Heart left ventricle (tissue), 16 donors: ENCODE measurements at places on chromosomes 2 and 18. TPM values are rescaled to one million over a fixed set of nuclear protein-coding genes. Genes with fewer than 3 reads are reported as not detected.
A peak's percentile ranks its signal among the peaks of the same experiment; 100 is the strongest.

GRCh38 chr2:43027097-43027873 is 199.1 kb downstream of the ZFP36L2 start:
- no peak for DNase-seq

DNA sequence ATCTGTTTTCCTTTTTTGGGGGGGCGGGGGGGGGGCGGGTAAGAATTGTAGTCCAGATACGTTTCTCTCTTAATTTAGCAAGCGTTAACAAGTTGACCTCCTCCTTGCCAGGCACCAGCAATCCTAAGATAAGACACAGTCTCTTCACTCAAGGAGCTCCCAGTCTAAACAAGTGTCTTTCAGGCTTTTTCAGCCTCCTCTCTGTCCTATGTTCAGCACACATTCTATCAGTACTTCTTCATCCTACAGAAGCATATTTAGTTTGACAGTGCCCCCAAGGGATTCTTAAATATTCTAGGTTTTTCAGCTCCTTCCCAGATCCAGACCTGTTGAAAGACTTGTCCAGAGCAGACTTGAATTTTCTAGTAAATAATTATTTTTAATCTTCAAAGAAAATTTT is 2.7 kb downstream of the PPP1CB start:
- no peak for DNase-seq

Gene CYS1
- total RNA-seq = 2.0 TPM

DNA sequence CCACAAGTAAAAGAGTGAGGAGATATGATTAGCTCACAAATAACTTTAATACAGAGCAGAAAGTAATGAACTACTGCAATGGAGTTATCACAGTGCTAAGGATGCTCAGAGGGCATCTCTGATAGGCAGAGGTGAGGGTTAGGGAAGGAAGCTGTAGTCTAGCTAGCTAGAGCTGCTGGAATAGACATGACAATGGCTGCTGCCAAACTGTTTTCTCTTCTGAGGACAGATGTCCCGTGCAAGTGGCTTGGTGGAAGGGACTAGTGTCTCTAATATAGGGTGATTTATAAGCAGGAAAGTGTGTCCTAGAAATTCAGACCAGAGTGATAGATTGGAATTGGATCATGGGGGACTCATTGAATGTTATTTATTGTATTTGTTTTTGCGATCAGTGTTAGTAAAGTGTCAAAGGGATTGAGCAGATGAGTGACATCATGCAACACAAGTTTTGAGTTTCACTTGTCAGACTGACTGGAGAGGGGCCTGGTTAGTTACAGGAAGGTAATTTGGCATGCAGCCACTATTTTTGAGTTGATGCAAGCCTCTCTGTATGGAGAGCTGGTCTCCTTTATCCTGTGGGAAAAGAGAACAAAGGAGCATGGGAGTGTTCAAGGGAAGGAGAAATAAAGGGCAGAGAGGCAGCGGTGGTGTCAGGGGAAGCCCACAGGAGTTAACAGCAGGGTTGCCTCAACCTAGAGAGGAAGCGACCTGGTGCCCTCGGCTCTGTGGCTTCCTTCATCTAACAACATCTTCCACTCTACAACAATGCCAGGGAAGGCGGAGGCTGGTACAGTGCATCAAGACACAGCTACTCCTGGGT is 1.9 kb downstream of the CTLA4 start:
- DNase-seq = no peak

Gene GPR45
- total RNA-seq = not detected

GRCh38 chr2:180231015-180231414 is 223.9 kb upstream of the CWC22 start:
- no peak for DNase-seq

Gene OSR1
- 2.2 TPM for total RNA-seq

Gene ADNP2
- 8.8 TPM for total RNA-seq

- DNase-seq = no peak
These were observed 454.7 kb downstream of the CBLN2 start for GRCh38 chr18:72089432-72089831.

DNA sequence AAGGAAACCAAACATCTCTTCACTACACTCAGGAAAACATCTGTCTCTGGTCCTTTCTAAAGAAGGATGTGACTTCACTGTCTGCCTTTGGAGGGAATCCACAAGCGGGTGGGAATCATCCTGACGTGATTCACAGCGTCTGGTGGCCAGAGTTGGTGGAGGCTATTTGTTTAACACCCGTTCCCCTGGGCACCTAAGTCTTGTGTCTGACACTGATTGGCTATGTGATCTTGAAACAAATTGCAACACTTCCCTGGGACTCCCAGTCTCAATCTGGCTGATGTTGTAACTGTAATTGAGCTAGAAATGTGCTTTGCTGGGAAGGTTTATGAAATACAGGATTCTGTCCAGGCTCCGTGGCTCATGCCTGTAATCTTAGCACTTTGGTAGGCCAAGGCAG is 28.8 kb upstream of the SIX3 start:
- DNase-seq = no peak

Gene ASAP2
- 16.5 TPM for total RNA-seq

GRCh38 chr2:219998107-219998506 is 370.7 kb downstream of the SLC4A3 start:
- DNase-seq = no peak

DNA sequence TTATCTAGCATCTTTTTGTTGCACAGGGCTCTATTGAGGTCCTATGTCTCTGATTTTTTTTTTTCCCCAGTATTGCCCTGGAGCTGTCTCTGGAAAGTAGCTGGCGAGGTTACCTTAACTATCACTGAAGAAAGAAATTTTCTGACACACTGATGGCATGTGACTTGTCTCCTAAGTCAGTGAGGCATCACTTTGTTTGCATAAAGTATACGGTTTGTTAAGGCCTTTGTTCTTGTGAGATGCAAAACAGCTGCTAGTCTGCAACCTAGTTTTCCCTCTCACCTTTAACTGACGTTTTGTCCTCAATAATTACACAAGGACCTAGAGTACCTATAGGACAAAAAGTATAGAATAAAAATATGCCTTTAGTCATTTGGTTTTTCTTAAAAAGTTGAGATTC is 41.8 kb downstream of the UBXN4 start:
- no peak for DNase-seq

Gene LRRC30
- total RNA-seq = not detected

DNA sequence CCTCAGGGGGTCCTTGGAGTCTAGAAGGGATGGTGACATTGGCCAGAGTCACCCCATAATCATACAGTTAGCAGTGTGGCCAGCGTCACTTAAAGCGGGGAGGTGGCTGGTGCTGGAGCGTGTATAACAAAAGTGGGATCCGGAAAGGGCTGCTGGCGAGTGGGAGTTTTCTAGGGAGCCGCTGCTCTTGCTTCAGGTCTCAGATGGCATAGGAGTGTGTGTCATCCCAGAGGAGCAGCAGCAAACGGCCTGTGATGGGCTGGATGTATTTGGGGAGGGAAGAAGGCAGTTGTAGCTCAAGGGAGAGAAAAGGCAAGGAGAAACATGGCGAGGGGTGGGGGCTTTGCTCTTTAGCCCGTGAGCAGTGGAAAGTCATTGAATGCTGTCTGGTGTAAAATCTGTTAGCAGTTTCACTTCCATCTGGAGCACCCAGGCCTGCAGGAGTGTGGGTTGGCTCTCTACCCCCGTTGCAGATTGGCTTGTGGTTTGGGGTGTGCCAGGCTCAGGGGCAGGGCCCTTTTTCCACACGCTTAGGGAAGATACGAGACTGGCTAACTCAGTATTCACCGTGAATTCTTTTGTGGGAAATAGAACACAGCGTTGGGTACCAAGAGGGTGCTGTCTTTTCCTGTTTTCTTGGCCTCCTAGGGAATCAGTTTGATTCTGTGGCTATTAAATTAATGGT is 120.5 kb downstream of the AGAP1 start:
- no peak for DNase-seq

Gene CCDC141
- 144 TPM for total RNA-seq

- DNase-seq = peak; percentile 68
These were observed 269.3 kb downstream of the TTC32 start for GRCh38 chr2:19632403-19632991.

GRCh38 chr2:96933305-96934181 is 52.8 kb downstream of the FAM178B start:
- DNase-seq = peak; percentile 13

Gene ALPI
- total RNA-seq = not detected

- no peak for DNase-seq
These were observed 160.1 kb upstream of the LRP1B start for GRCh38 chr2:142290931-142291330.

DNA sequence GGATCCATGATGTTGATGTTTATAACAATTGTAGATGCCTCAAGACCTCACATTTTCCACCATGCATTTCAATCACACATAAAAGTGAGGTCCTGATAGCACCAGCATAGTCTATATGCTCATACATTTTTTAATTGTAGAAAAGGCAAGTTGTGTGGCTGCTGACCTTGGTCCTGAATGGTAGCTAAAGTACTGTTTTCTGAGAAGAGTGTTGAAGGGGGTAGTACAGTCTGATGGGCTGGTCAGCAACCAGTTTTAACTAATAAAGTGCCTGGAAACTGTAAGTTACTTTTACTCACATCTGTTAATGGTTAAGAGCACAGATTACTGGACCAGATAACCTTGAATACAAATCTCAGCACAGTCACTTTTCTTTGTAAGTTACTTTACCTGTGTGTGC is 15.9 kb downstream of the ZNF638 start:
- no peak for DNase-seq

DNA sequence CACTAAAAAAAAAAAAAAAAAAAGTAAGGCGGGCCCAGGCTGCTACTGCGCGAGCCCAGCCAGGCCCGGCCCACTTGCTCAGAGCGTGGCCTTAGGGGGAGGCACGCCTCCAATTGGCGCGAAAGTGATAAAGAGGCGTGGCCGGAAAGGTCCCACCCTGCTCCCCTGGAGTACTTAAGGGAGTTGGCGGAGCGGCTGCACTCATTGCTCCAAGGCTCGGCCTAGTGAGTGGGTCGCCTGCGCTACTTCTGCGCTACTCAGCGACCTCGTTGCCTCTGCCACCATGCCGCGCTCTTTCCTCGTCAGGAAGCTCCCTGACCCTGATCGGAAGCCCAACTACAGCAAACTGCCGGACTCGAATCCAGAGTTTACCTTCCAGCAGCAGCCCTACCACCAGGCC is 36.9 kb downstream of the UNC80 start:
- DNase-seq = no peak

DNA sequence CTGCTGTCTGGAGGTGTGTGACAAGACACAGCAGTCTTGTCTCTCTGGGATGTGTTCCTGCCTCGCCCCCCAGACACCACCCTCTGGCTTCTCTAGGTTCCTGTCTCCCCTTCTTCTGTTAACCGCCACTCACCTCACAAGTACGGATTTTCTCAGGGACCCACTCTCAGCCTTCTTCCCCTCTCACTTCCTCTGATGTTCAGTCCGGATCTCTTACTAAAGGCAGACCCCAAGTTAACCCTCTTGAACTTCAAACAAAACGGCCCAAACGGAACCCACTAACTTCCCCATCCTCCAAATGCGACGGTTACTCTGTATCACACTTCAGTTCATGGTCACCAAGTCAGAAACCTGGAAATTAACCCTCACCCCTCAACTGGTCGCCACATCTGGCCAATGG is 32.0 kb downstream of the B4GALT6 start:
- no peak for DNase-seq

Gene SIX2
- 0.35 TPM for total RNA-seq

GRCh38 chr18:2908946-2909335 is 62.1 kb downstream of the EMILIN2 start:
- DNase-seq = no peak

DNA sequence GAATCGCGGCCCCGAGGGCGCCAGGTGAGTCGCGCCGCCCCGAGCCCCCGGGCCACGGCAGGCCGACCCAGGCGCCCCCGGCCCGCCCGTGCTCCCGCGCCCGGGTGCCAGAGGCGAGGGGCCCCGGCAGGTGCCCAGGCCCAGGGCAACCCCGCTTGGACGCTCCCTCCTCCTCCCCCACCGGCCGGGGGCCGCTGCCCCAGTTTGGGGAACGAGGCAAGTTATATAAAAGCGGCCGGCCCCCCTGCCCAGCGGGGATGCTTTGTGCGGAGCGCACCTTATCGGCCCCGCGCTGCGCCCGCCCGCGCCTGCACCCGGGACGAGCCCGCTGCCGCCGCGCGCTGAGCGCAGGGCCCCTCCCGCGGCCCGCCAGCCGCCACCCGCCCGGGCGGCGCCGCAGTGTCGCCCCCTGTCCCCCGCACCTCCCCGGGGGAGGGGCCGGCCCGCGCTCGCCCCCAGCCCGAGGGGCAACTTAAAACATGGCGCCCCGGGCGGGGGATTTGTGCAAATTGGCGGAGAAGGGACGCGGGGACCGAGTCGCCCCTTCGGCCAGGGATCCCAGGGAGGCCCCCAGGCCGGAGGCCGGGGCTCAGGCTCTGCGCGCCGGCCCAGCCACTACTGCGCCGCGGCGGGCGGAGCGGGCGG is 639 bp downstream of the EPB41L3 start:
- DNase-seq = no peak

Gene RGPD3
- total RNA-seq = 0.24 TPM

GRCh38 chr2:176187200-176187898 is 1.1 kb upstream of the HOXD1 start:
- DNase-seq = no peak

Gene DNAJC5G
- total RNA-seq = 1.6 TPM

- no peak for DNase-seq
These were observed 93.6 kb downstream of the ZEB2 start for GRCh38 chr2:144426355-144426754.

Gene PID1
- total RNA-seq = 17.7 TPM

Gene UGT1A7
- total RNA-seq = not detected

- DNase-seq = no peak
These were observed 94.6 kb downstream of the PLEKHM3 start for GRCh38 chr2:207930747-207931146.

DNA sequence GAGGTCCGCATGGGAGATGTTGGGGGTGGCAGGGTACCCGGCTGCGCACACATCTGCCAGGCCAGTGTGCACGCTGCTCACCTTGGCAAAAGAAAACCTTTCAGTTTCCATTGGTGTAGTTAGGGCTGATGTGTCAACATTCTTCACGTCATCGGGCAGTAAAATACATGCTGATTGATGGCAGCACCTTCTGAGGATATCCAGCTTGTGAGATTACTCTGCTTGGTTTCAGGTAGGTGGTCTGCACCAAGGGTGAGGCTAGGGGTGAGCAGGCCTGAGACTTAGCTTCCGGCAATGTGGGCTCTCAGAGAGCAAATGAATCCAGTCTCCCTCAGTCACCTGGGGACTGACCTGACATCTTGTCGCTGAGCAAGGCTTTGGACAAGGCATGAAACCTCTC is 19.3 kb upstream of the ACKR3 start:
- no peak for DNase-seq

GRCh38 chr18:47842836-47843235 is 87.6 kb downstream of the SMAD2 start:
- DNase-seq = no peak

DNA sequence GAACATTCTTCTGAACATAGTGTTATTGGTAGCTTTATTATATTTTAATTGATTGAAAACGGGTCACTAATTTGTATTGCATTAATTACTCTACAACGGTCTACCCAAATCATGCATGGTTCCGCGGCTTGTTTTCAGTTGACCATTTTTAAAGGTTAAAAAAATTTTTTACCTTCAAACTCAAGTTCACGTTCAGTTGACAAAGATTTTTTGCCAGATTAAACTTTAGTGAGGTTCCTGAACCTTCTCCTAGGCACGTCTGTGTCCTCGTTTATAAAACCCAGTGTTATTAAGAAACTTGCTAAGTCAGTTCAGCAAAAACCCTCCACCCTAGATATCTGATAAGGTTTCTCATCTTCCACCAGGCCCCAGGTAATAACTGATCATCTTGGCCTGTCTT is 331.2 kb downstream of the ALK start:
- no peak for DNase-seq

Gene SH3RF3
- total RNA-seq = 7.5 TPM

Gene VAMP8
- 53.7 TPM for total RNA-seq

Gene LRRTM4
- 0.40 TPM for total RNA-seq
